ENCODE measurements at places on chromosomes 6 and 20.
A peak's percentile ranks its signal among the peaks of the same experiment; 100 is the strongest.

GRCh38 chr20:34872622-34873224, at the start of gene GGT7:
TSS of gene GGT7 (minus strand) at chr20:34872856. CDS start at chr20:34872815, 41 bp downstream.
- peak; percentile 54 for DNase-seq

- no peak for DNase-seq
Measured at GRCh38 chr20:20051767-20052073, 546 bp downstream of the CRNKL1 start.

GRCh38 chr6:144156338-144156737, 6.0 kb downstream of the STX11 start:
- DNase-seq = no peak

DNA sequence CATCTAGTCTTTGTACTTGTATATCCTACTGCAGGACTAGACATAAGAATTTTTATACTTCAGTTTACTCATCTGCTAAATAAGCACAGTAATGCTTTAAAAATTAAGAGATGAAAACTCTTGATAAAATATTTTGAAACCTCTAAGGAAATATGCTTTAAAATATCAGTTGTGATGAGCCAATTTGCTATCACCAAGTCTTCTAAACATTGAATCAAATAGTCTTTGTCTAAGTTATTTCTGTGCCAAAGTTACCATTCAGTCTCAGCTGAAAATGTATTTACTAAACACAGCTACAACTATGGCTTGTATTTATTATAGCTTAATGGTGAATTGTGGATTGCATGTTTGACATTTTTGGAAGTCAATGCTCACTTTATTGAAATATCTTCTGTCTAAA, 46.2 kb upstream of the RFPL4B start:
- DNase-seq = no peak

GRCh38 chr6:96967957-96968871, 43.7 kb downstream of the KLHL32 start:
- no peak for DNase-seq

GRCh38 chr6:113697632-113698410, 159.3 kb upstream of the MARCKS start:
- DNase-seq = no peak

- DNase-seq = no peak
Measured at GRCh38 chr6:135183002-135183531, 2.0 kb downstream of the MYB start.

DNA sequence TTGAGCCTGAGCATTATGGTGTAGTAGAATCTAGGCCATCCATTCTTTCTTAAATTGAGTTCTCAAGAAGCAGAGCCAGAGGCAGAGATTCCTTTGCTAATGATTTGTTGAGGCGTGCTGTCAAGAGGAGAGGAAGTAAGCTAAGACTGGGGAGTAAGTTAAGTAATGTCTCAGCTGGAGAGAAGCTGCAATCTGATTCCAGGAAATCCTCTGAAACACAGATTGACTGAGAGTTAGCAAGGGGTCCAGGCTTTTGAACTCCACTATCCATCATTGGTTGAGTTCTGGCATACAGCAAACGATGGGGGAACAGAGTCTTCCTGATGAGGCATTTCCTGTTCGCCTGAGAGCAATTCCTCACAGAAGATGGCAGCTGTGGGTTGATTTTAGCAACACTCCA, 207.4 kb upstream of the RAB32 start:
- DNase-seq = no peak

GRCh38 chr20:54477191-54477955, 2.0 kb downstream of the DOK5 start:
- DNase-seq = no peak

DNA sequence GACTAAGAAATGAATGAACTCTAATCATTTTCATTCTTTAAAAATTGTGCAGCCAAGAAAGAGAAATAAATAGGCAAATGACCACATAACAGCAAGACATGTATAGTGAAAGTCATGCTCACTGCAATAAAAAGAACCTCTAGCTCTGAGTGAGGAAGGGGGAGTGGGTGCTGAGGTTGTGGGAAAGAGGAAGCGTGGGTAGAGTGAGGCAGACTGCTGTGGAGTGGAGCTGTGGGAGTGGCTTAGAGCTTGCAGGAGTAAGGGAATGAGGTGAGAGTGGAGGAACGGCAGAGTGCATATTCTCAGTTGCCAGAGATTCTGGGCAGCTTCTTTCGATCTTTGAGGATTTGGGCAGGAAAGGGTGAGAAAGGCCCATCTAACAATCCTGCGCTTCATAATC, 10.4 kb downstream of the DEFB129 start:
- no peak for DNase-seq

DNA sequence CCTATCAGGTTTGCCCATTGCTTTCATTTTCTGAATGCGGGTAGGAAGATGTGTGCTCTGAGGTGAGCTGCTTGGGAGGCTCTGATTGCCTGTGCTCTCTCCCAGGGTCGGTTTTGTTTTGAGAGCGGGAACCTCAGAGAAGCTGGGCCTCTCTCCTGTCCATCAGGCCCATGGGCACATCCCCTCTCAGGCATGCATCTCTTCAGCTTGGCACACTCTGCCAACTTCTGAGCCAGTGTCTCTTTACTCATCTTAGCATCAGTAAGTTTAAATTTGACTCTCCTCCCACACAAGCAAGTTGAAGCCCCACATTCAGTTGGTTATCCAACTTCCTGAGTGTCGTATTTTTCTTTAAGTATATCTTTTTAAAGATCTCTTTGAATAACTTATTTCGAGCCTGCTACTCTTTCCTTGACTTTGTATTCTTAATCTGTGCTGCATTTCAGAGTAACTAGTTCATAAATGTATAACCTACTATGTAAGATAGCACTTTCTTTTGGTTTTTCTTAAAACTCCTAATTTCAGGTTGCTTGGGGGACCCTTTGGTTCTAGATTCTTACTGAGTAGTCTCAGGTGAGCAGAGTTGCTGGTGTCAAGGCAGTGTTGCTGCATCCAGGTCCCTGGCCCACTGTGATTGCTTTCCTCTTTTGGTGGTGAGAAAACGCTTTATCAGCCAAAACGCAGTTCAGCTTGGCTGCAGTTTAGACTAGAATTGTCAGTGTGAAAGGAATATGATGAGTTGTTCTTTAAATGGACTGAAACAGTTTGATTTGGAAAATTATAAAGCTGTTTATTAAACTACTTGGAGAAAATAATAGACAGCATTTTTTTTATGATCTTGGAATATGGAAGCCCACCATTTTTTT, 54.8 kb downstream of the SNX9 start:
- DNase-seq = no peak

GRCh38 chr6:104736545-104736944, 123.2 kb downstream of the HACE1 start:
- DNase-seq = no peak

Measured in omental fat pad (tissue), 4 donors.